H9 (cell line): ENCODE measurements at places on chromosomes 12 and 14. TPM values are rescaled to one million over a fixed set of nuclear protein-coding genes. Genes with fewer than 3 reads are reported as not detected.

- no peak for DNase-seq
These were observed 13.9 kb downstream of the CSRP2 start for GRCh38 chr12:76864791-76865400.

- DNase-seq = no peak
These were observed 122.7 kb downstream of the SSPN start for GRCh38 chr12:26317942-26318575.

GRCh38 chr12:71877335-71878121 is 38.0 kb downstream of the TBC1D15 start:
- DNase-seq = no peak

GRCh38 chr12:102676812-102677211 is 196.4 kb upstream of the IGF1 start:
- no peak for DNase-seq

GRCh38 chr12:132419631-132420246 is 70.2 kb upstream of the FBRSL1 start:
- DNase-seq = no peak

GRCh38 chr12:9319044-9319841 is 111.0 kb upstream of the PZP start:
- no peak for DNase-seq

GRCh38 chr12:51666696-51667095 is 75.7 kb downstream of the SCN8A start:
- DNase-seq = no peak

DNA sequence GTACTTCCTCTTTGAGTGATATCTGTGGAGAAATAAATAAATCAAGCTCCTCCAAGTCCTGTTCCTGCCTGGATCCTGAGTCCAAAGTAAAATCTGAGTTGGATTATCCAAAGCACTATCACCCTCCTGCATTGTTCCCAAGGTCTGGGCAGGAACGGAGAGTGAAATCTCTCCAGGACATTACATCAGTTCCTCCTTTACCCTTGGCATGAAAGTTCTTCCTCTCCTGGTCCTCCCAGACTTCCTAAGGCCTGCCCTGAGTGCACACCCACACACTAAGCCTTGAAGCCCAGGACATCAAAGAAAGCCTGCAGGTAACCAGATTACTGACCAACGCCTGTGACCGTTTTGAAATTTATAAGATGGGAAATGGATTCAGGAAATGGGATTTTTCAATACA is 206.8 kb upstream of the BCL2L14 start:
- no peak for DNase-seq

DNA sequence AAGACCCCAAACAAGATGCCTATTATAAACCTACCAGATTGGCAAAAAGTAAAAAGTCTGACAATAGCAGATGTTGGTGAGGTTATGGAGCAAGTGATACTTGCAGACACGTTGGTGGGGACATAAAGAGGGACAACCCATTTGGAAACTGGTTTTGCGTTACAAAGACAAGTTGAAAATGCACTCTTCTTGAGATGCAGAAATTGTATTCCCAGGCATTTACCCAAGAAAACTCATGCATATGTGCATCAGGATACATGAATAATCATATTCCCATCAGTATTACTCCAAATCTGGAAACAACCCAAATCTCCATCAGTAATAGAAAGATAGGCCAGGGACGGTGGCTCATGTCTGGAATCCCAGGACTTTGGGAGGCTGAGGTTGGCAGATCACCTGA is 12.8 kb upstream of the GOLGA5 start:
- DNase-seq = no peak

- DNase-seq = peak; percentile 23
These were observed 155.5 kb upstream of the CCND2 start for GRCh38 chr12:4118017-4118510.

DNA sequence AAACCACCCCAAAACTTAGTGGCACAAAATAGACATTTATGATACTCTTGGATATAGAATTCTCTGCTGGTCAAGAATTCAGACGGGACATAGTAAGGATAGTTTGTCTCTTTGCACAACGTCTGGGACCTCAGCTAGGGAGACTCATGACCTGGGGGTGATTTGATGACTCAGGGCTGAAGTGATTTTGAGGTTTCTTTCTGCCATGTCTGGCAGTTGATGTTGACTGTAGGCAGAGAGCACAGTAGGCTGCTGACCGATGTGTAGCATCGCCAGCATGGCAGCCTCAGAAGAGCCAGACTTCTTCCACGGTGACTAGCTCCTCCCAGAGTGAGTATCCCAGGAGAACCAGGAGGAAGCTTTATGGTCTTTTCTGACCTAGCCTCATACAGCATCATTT is 88.9 kb upstream of the FRMD6 start:
- DNase-seq = no peak

DNA sequence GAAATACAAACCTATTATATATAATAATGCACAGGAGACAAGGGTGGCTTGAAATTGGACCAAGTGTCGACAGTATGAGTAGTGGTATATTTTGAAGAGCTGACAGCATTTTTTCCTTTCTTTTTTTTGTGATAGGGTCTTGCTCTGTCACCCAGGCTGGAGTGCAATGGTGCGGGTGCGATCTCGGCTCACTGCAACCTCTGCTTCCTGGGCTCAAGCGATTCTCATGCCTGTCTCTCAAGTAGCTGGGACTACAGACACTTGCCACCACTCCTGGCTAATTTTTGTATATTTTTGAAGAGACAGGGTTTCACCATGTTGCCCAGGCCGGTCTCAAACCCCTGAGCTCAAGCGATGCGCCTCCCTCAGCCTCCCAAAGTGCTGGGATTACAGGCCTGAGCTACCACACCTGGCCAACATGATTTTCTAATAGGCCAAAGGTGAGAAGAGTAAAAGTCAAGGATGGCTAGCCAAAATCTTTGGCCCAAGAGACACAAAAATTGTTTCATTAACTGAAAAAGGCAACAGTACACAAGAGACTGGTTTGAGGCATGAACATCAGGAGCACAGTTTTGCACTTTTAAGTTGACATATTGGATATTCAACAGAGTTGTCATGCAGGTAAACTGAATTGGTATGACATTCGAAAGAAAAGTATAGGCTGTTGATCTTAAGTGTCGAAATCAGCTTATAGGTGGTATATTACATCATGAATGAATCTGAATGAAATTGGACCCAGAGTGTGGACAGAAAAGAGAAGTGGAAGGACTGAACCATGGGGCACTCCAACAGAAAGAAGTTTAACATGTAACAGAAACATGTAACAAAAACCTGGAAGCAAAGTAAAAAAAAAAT is 12.5 kb downstream of the HNRNPC start:
- DNase-seq = no peak

DNA sequence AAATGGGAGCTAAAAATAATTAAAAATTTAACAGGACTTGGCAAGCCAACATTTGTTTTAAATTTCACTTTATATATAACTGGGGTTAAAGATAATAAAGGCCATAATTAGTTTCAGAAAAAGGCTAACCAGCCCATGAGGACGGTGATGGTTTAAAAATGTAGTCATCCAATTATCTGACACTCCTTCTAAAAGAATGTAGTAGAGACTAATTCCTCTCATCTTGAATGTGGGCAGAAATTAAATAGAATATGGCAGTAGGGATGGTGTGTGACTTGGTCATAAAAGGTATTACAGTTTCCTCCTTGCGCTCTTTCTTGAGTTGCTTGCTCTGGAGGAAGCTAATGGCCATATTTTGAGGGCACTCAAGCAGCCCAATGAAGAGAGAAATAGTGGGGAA is 49.1 kb upstream of the PTPRB start:
- DNase-seq = no peak

GRCh38 chr14:29892327-29892726 is 35.3 kb downstream of the PRKD1 start:
- DNase-seq = no peak

DNA sequence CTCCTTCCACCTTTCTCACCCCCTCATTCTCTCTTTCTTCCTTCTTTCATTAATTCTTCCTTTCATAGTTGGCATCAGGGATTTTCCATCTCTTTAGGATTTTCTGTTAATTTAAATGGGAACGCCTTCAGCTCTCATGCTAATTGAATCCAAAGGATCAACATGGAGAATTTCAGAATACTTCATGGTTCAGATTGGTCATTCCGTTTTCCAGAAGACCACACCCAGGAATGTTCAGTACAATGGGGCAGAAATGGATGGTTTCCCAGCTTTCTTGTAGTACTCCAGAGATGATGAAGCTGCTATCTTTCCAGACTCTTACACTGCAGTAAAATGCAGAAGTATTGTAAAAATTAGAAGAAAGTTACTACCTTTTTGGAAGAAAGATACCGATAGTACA is 440.0 kb downstream of the DAD1 start:
- DNase-seq = no peak

DNA sequence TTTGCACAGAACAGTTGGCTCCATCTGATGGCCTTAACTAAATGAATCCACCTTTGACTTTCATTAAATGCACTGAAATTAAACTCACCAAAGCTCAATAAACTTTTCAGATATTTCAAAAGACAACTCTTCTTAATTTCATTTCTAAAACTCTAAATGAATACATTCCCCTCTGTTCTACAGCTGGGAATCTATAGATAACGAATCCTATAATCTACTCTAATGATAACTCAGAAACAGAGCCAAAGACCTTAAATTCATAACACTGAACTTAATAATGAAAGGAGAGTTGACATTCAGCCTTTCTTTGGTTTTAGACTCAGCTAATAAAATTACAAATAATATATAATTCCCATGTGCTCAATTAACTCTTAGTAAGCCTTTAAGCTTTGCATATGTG is 150.5 kb downstream of the KCNH5 start:
- no peak for DNase-seq

- no peak for DNase-seq
These were observed 72.5 kb downstream of the TSPAN9 start for GRCh38 chr12:3149515-3150307.

- DNase-seq = peak; percentile 52
These were observed 652 bp downstream of the BAZ1A start for GRCh38 chr14:34874386-34875030.

DNA sequence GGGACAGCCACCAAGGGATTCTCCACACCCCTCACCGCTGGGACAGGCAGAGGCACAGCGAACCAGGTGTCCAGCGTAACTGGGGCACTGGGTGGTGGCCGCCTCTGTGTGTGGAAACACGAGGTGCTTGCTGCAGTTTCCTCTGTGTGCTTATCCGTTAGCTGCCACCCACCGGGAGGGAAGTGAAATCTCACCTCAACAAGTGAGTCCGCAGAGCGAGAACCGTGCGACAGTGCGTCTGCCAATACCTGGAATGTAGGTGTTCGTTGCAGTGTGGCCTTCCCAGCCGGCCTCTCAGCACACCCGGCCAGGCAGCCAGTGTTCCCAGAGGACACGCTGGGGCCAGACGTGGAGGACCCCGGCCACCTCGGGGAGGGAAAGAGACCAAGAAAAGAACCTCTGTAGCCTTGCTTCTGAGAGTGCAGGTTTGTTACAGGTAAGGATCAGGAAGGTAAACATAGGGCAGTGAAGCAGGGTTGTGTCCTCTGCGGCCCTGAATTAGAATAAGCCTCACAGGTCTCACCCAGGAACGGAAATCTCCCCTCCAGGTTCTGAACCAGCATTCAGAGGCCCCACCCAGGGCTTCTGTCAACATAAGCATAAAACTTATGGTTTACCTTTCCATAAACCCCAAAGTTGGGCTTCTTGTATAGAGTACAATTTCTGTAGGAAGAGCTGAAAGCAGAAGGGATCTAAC is 1.5 kb downstream of the BCL2L14 start:
- DNase-seq = no peak

AKAP6 gene
- 1.1 and 1.3 TPM in 2 replicates for total RNA-seq

SDR9C7 gene
- total RNA-seq = not detected in 2 replicates

SP7 gene
- not detected in 2 replicates for total RNA-seq

PRB4 gene
- total RNA-seq = not detected in 2 replicates

SMOC1 gene
- 0.68 and 0.72 TPM in 2 replicates for total RNA-seq

COX8C gene
- total RNA-seq = not detected in 2 replicates
